Suppressor macrophage (primary cell): ENCODE measurements at places on chromosomes 6 and 20.

DNA sequence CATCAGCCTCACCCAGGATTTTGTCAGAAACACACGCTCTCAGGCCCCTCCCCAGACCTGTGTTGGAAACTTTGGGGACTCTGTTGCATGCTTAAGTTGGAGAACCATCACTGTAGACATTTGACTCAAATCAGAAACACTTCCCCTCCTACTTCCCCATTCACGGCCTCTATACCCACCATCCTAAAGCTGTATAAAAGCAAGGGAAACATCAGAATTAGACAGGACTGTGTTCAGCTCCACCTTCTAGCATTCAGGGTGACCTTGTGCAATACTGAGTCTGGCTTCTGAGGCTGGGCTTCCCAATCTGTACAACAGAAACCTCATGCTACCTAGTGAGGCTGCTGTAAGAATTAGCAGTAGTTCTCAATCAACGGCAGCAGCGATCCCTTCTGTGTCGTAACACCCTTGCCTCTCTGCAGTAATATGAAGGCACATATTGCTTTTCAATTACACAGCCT, 252.3 kb downstream of the LY86 start:
- peak; percentile 72 for DNase-seq

DNA sequence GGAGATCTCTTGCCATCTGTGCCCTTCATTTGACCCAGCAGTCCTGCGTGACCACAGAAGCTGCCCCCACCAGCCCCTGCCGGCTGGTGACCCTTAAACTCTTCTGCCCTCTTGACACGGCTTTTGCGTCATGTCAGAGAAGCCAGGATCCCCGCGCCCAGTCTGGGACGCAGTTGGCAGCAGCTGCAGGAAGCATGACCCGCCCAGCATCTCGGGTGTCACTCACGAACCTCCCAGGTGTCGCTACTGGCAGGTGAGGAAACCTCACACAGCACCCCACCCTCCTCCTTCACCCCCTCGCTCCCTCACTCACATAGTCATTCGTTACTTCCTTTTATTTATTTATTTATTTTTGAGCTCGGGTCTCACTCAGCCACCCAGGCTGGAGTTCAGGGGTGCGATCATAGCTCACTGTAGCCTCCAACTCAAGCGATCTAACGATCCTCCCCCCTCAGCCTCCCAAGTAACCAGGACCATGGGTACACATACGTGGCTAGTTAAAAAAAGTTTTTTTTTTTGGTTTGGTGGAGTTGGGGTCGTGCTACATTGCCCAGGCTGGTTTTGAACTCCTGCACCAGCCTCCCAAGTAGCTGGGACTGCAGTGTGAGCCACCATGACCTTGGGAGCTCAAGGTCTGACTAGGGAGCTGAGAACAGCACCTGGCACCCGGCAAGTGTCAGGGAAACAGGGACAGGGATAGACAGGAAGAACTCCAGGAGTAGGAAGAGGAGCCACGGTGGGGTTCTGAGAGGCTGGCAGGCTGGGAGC, 14.1 kb upstream of the SPDEF start:
- DNase-seq, result no peak

DNA sequence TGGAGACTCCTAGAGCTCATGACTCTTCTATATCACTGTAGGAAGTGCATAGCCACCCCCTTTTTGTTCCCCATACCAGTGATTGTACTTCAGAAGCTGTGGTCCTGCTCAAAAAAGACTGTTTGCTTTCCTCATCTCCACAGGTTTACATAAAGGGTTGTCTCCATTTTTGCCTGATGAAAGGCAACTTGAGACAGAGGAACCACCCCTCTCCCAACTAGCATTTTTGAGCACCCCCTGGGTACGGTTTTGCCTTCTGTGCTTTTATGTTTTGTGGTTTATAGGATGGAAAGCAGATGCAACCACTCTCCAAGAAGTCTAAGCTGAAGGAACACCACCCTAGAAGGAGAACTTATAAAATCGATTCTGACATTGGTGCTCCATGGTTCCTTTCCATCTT, 127.7 kb upstream of the SUPT3H start:
- no peak for DNase-seq

GRCh38 chr20:48799328-48800105, 28.3 kb downstream of the PREX1 start:
- no peak for DNase-seq

DNA sequence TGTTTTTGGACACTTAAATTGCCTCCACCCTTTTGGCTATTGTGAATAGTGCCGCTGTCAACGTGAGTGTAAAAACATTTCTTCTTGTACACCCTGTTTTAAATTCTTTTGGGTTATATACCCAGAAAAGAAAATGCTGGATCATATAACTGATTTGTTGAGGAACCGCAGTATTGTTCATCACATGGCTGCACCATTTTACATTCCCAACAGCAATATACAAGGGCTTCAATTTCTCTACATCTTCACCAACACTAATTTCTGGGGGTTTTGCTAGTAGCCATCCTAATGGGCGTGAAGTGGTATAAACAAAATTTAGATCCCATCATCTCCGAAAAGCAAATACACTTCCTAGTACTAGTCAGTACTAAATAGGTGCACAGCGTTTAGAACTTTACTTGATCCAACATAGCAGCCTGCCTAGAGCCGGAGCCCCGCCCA, 579 bp upstream of the BPHL start:
- no peak for DNase-seq

DNA sequence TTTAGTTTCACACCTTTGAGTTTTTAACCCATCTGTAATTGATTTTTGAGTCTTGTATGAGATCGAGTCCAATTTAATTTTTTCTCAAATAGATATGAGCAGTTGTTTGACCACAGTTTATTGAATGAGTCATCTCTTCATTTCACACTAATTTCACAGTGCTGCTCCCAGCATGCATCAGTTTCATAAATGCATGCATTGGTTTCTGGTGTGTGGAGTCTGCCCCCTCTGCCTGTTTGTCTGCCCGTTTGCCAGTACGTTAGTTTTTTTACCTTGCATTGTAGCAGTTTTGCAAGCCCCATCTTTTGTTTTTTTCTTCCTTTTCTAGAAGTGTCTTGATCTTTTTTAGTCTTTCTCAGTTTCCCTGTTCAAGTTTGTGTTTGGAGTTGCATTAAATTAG, 11.9 kb downstream of the SLX4IP start:
- DNase-seq, result no peak

GRCh38 chr6:137432054-137432611, 62.1 kb downstream of the OLIG3 start:
- DNase-seq, result no peak

GRCh38 chr20:61846074-61846473, 219.6 kb downstream of the TAF4 start:
- DNase-seq, result no peak

DNA sequence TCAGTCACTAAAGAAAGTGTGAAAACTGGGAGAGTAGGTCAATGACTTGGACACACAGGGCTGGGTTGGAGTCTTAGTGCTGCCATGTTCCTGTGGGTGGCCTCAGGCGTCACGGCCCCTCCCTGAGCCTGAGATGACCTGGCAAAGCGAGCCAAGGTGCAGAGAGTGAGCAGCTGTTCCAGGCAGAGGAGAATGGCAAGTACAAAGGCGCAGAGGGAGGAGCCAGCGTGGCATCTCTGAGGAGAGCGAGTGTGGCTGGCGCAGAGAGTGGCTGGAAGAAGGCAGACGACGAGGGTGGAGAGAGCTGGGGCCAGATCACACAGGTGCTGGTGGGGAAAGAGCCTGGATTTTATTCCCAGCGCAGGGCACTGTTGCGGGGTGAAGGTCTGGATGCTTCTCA, 20.6 kb upstream of the CHMP4B start:
- DNase-seq, result no peak

- no peak for DNase-seq
Measured at GRCh38 chr6:145096846-145097245, 638.5 kb downstream of the EPM2A start.

DNA sequence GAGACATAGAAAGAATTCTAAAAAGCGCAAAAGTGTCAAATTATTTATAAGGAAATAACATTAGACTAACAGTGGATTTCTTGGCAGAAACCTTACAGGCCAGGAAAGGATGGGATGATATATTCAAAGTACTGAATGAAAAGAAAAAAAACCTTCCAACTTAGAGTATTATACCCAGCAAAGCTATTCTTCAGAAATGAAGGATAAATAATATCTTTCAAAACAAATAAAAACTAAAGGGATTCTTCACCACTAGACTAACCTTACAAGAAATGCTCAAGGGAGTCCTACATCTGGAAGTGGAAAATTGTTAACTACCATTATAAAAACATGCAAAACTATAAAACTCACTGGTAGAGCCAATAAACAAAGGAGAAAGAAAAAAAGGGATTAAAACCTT, 65.8 kb downstream of the SLC22A2 start:
- no peak for DNase-seq

DNA sequence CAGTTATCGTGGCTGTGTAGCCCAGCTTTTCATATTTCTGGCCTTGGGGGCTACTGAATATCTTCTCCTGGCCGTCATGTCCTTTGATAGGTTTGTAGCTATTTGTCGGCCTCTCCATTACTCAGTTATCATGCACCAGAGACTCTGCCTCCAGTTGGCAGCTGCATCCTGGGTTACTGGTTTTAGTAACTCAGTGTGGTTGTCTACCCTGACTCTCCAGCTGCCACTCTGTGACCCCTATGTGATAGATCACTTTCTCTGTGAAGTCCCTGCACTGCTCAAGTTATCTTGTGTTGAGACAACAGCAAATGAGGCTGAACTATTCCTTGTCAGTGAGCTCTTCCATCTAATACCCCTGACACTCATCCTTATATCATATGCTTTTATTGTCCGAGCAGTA, 475 bp downstream of the OR2B6 start:
- DNase-seq, result no peak
